ENCODE measurements at places on chromosomes 2 and 18. TPM values are rescaled to one million over a fixed set of nuclear protein-coding genes. Genes with fewer than 3 reads are reported as not detected.

Gene PLCL1
- total RNA-seq = 7.5 TPM

Gene MDH1B
- 0.57 TPM for total RNA-seq

Gene ARHGEF33
- total RNA-seq = 0.48 TPM

Gene SCYGR7
- total RNA-seq = not detected

DNA sequence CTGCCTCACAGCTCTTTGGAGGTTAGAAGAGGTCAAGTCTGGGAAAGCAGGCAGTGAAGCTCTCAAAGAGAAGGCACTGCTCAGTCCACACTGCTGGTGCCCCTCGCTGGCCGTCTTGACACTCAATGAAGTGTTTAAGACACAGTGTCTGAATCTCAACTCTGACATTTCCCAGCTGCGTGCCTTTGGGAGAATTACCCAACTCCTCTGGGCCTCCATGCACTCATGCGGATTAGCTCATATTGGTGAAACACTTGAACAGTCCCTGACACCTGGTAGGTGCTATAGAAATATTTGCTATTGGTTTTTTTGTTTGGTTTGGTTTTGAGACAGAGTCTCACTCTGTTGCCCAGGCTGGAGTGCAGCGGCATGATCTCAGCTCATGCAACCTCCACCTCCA lies 281.0 kb downstream of the SRBD1 start:
- DNase-seq = no peak

GRCh38 chr18:28256166-28256565 lies 79.2 kb upstream of the CDH2 start:
- no peak for DNase-seq

- DNase-seq = no peak
Observed at GRCh38 chr2:169562519-169562918, 11.1 kb downstream of the FASTKD1 start.

GRCh38 chr2:229974266-229974665 lies 52.0 kb downstream of the FBXO36 start:
- DNase-seq = no peak
